ENCODE measurements at places on chromosomes 3 and 15.

DNA sequence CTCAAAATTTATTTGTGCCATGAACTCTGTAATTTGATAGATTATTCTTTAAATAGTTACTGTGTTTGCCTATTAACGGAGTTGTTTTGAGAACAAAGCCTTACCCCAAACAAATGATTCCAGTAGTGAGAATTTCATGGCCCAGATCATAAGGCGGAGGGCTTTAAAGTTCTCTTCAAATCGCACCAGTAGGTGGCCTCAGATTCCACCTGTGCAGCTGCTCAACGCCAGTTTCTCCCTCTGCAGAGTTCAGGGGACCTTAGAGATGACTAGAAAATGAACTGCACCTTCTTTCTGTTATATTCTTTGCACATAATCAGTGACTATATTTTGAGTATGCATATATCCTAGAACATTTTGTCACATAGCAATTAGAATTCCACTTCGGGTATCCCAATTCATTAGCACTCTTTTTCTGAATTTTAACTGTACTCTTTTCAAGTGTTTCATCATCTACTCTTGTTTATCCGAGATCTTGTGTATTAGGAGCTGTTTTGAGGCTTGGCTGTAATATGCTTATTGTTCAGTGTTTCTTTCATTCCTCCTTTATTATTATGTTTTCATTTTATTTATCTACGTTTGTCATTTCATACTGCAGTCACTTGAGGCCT is 232.6 kb upstream of the CHRM5 start:
- DNase-seq = no peak

- DNase-seq = no peak
Measured at GRCh38 chr3:12934431-12934830, 93.1 kb upstream of the RPL32 start.

DNA sequence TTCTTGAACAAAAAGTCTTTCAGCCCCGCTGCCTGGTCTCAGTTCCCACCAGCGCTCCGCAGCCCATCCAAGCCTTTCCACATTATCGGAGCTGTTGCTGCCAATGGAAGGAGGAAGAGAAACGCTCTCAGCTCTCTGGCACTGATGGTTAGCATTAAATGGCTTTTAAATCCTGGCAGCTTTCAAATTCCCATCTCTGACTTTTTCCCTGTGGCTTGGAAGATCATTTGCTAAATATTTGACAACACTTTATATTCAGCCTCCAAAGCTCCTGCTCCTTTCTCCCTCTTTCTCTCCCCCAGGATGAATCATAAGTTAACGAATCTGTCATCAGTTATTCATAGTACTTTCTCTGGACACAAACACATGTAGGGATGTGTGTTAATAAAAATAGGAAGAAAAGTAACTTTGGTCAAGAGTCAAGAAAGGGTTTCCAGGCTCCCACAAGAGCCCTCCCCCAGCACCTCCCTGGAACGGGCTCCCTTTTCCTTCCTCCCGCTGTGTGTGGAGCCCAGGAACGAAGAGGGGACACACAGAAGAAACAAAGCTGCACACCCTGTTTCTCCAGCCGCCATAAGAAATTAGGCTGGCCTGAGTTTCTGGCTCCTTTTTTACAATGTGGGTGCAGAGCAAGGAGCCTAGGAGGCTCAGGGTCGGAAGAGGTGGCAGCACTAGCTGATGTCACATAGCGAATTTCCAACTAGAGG is 47.6 kb upstream of the TSEN2 start:
- no peak for DNase-seq

DNA sequence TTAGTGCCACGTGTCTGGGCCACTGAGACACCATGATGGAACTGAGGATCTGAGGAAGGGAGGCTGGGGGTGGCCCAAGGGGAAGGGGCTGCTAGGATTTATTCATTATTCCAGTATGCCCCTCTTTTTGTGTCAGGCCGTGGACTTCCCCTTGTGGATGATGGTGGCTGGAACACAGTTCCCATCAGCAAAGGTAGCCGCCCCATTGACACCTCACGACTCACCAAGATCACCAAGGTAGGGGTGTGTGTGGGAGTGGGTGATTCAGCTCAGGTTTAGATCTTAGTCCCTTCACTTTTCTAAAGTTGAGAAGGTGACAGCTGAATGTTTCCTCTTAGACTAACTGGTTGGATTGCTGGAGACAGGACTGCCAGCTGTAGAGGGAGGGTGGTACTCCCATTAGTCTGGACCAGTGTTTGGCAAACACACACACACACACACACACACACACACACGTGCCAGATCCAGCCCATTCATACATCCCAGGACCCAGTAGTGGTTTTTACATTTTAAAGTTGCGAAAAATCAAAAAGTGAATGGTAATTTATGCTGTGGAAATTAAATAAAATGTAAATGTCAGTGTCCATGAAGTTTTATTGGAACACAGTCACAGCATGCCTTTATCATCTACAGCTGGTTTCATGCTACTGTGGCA is 11.4 kb downstream of the EIF4G1 start:
- no peak for DNase-seq

DNA sequence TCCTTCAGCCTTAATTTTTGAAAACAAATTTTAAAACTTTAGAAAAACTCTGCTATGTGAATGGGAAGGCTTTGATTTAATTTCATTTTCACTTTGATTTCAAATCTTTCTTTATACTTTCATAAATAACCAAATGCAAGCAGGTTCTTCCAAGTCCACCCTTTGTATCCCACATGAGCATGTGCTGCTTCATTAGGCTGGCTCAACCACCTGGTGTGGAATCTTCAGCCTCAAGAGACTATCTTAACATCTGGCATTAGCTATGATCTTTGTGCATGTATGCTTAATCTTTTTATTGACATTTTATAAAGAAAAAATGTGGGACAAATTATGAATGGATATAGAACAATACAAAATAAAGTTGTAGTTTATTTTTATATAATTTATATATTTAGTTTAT is 81.8 kb upstream of the MLF1 start:
- DNase-seq = no peak

- no peak for DNase-seq
Measured at GRCh38 chr3:138219255-138219654, 32.2 kb downstream of the ARMC8 start.

GRCh38 chr15:64066451-64066850 is 20.2 kb upstream of the DAPK2 start:
- no peak for DNase-seq

DNA sequence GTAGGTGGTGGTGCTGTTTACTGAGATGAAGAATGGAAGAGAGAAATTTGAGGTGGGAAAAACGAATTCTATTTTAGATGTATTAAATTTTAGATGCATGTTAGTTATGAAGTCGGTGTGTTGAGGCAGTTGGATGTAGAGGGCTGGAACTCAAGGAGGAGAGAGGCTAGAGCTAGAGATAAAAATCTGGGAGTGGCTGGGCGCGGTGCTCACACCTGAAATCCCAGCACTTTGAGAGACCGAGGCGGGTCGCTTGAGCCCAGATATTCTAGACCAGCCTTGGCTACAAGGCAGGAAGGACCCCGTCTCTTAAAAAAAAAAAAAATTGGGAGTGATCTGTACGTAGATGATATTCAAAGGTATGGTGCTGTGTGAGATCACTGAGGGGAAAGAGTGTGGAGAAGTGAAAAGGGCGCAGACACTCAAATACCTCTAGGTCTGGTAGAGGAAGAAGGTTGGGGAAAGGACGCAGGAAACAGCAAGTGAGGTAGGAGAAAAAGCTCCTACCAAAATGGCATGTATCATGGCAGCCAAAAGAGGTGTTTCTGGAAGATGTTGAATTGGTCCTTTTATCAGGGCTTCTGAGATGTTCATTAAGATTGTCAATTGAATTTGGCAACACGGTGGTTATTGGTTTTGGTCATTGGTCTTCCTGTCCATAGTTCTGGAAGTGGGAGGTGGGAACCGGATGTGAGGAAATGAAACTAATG is 1.8 kb downstream of the YEATS2 start:
- no peak for DNase-seq

GRCh38 chr15:22936577-22937472 is 43.3 kb downstream of the CYFIP1 start:
- no peak for DNase-seq

DNA sequence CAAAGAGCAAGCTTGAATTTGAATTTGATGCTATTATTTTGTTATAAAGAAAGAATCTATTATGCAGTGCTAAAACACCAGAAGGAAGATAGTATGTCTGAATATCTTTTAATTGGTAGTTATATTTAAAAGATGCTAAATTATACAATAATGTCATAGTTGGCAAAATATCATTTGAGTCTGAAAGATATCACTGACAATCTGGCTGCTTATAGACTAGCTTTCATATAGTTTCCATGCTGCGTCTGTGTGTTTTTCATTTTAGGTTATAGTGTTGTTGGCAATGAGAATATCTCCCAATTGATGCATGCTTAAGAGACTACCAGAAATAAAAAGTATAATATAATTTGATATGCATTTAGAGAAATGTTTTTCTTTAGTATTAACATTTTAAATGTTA is 142.9 kb downstream of the NEO1 start:
- DNase-seq = no peak

DNA sequence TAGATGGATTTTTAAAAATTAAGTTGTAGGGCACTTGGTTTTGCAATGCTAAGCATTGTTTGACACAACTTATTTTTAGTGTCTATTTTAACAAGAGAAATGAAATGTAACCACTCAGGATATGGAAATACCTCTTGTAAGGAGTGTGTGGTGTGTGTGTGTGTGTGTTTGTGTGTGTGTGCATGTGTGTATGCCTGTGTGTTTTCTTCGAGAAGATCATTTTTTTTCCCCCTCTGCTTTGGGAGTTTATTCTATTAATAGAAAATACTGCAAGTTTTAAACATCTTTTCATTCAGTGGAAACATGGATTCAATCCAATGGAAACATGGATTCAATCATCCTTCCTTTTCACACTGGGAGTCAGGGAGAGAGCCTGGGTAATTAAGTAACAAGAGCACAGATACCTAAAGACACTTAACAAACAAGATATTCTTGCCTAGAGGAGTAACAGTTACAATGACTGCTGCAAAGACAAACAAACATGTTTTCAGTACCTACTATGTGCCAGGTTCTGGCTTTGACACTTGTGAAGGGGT is 567.2 kb upstream of the TBL1XR1 start:
- no peak for DNase-seq

DNA sequence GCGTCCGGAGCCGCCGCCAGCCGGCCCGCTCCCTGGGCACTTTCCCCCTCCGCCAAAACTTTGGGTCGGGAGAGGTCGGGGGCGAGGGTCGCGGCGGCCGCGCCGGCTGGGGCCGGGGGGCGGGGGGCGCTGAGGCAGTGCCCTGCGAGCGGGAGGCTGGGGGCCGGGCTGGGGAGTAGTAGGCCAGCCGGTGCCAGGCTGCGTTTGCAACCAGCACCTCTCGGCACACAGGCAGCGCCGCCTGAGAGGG is 452 bp downstream of the BBX start:
- DNase-seq = no peak

GRCh38 chr15:29035336-29036285 is 149.8 kb downstream of the APBA2 start:
- no peak for DNase-seq

DNA sequence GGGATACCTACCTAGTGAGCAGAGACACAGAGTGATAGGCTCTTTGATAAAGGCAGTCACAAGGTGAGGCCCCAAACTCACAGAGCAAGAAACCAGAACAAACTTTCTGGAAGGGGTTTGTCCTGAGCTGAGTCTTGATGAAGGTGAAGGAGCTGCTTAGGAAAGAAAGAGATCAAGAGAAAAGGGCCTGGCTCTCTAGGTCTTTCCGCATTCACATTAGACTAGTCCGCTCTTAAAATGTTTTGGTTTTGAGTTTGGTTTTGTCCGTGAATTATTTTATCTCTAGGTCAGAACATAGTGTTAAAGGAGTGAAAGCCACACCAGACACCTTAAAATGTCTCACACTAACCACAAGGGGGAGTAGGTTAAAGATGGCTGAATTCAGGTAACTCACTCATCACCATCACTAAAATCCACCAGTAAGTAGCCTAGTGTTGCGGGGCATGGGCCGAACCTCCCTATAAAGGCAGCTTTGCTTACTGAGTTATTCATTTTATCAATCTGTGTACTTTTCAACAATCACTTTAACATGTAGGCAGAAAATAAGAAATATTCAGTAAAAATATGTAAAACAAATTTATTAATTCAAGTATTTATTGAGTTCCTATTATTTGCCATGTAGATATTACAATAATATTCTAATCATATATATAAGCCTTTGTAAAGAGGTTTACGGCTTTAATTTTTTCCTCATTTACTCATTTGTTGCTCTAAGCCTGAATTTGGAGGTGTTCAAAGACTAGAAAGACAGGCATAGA is 121.5 kb upstream of the TSC22D2 start:
- peak; percentile 1 for DNase-seq

DNA sequence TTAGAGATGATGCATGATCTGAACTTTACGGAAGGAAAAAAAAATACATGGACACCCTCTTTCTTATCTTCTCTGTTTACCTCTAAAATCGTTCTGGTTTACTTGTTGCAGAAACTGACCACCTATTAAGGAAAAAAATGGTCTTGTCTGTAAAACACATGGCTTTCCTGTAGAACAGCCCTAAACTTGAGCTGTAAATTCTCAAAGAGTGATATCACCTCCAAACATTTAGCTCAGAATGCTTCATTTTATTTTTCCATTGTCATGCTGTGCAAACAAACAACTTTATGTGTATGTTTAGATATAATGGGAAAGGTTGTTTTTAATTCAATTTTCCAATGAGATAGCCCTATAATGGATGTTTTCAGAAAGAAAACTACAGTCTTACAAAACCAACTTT is 237.4 kb upstream of the NR2F2 start:
- DNase-seq = no peak

- DNase-seq = peak; percentile 27
Measured at GRCh38 chr3:79012946-79013362, 754.8 kb downstream of the ROBO1 start.

DNA sequence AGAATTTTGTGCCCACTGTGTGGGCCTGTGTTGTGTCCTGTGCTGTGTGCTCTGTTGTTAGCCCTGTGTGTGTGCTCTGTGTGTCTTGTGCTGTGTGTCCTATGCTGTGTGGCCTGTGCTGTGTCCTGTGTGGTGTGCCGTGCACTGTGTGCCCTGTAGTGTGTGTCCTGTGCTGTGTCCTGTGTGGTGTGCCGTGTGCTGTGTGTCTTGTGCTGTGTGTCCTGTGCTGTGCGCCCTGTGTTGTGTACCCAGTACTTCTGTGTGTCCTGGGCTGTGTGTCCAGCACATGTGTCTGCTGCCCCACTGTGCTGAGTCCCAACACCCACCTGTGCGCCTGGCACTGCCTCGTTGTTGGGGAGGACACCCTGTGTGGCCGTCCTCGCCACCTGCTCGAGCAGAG is 53.2 kb upstream of the CHRNA7 start:
- DNase-seq = no peak

DNA sequence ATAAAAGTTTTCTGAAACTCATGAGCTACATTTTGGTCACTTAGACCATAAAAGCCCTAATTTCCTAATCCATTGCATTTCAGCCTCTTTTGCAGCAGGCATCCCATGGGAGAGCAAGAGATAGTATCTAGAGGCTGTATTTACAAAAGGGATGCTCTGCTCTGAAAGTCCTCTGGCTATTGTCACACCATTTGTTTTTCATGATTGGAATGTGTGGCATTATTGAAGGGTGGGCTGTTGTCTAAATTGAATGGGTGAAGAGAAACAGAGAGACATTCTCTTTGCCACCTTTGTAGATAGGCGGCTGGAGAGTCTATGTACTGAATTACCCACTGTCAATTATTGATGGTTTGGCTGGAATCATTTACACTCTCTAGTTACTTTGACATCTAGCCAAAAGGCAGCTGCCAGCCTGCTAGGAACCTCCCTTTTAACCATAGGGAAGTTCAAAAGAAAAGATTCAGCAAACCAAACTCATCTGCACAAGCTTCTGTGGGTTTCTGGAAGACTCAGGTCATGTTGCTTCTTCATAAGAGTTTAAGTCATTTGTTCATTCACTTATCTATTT is 89.8 kb upstream of the RARB start:
- no peak for DNase-seq
